Erythroblast (primary cell): ENCODE measurements at places on chromosomes 1 and 21.

- no peak for DNase-seq
These were observed 10.4 kb upstream of the LAMC2 start for GRCh38 chr1:183175631-183176030.

- peak; percentile 33 for DNase-seq
These were observed 15.3 kb downstream of the MAGI3 start for GRCh38 chr1:113405573-113405972.

DNA sequence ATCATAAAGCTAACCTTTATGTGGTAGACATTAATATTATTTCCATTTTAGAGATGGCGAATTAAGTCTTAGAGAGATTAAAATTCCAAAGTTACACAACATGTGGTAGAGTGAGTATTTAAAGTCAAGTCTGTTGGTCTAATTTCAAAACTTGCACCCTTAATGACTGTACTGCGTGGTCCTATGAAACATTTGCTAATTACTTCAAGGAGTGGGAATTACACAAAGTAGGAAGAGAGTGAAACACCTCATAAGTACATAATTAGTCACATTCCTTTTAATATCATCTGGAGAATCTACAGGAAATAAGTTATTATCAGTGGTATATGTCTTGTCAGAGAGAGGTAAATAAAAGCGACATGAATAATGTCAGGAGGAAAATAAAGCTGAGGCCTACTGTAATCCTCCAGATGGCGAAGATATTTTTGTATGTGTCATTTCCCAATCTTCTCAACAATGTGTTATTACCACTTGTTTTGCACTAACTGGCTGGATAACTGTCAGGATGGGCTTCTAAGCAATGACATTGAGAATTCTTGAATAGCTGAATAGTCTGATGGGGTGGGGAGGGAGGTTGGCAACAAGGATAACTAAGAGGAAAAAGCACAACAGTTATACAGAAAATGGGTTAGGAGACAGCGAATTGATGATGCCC is 95.5 kb downstream of the TNFSF18 start:
- no peak for DNase-seq

GRCh38 chr1:165075725-165076370 is 280.7 kb downstream of the LMX1A start:
- DNase-seq = peak; percentile 20

- no peak for DNase-seq
These were observed 101.7 kb downstream of the PHTF1 start for GRCh38 chr1:113657556-113658063.

GRCh38 chr1:36446271-36446670 is 4.0 kb downstream of the OSCP1 start:
- DNase-seq = peak; percentile 39

GRCh38 chr1:59776960-59777852 is 37.5 kb upstream of the HOOK1 start:
- no peak for DNase-seq

DNA sequence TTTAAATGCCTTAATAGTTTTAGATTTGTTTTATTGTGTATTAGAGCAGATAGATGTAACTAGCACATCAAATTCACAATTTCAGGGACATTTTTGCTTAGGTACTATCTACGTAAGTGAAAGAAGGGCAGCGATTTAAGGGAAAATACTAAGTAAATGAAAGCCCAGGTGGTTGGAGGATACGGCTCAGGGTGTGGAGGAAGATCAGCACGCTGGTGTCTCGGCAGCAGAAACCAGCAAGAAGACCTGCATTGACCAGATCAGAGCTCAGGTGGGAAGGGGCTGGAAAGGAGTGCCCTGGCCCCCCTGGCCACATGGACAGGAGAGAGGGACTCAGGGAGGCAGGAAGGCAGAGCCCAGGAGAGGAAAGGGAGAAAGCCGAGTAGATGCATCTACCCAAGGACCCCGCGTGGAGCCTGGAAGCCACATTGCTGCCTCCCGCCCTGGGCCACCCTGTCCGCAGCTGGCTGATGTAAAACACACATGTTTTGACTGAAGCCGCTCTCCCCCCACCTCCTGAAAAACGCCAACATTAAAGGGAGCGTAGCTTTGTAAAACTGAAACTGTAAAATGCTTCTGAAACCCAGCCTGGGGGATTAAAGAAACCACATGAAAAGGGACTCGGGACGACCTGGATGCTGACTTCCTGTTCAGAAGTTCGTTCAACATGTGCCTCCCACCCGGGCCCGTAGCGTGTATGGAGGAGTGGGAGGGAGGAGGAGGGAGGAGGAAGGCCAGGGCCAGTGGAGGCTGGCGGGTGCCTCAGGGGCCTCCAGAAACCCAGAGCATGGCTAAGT is 72.6 kb upstream of the TARDBP start:
- DNase-seq = no peak

DNA sequence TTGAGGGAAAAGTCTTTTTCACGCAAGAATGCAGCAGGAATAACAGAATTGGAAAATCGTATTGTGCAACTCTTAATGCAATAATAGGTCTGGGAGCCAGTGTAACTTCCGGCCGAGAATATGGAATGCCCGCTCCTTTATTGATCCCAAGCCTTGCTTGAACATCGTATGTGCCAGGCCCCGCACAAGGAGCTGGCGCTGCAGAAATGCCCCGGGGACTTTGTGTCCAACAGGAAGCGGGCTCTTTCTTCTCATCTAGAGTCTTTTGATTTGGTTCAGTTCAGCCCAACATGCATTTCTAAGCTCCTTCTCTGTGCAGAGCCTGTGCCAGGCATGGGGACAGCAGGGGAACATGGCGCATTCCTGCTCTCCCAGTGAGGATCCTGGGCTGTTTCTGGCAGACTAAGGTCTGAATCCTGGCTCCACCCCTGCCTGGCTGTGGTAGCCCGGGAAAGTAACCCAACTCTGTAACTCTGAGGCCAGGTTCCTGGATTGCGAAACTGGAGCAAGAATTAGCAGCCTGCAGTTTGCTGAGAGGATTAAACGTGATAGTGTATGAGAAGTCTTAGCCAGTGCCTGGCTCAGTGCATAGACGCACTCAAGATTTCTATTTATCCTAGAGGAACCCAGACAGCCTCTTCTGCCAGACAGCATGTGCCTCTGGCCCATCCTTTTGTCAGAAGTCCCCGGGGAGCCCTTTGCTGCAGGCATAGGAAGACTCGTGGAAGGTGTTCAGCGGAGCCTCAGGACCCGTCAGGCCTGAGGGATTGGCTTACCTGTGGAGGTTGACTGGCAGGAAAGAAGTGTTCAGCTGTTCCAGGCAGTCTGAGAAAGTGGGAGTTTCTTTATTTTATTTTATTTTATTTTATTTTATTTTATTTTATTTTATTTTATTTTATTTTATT is 987 bp upstream of the CDCP2 start:
- DNase-seq = no peak
